Right cardiac atrium (tissue), 5 donors: ENCODE measurements at places on chromosomes 3 and 15. TPM values are rescaled to one million over a fixed set of nuclear protein-coding genes. Genes with fewer than 3 reads are reported as not detected.

Gene CCRL2
- polyA plus RNA-seq = 1.7 TPM

Gene TTLL13
- 0.72 TPM for polyA plus RNA-seq

Gene RBMS3
- 8.9 TPM for polyA plus RNA-seq

Gene EOMES
- 0.09 TPM for polyA plus RNA-seq

Gene GOLGA6L10
- 0.72 TPM for polyA plus RNA-seq

Gene ATP2B2
- polyA plus RNA-seq = 0.36 TPM

Gene LDHAL6B
- not detected for polyA plus RNA-seq
